Immature natural killer cell (primary cell): ENCODE measurements at places on chromosomes 2 and 18.
A peak's percentile ranks its signal among the peaks of the same experiment; 100 is the strongest.

DNA sequence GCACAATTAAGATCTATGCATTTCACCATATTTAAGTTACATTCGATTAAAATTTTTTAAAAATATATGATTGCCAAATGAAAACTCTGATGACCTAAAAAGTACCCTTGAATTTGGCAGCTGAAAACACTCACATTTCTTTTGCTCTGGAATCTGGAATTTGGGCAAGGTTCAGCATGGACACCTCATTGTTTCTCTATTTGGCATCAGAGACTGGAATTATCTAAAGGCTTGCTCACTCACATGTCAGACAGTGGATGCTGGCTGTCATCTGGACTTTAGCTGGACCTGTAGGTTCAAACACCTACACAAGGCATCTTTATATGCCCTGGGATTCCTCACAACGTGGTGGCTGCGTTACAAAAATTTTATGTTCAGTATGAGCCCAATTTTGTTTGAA is 16.1 kb downstream of the MBOAT2 start:
- DNase-seq: no peak

GRCh38 chr18:3248062-3248657 is 559 bp downstream of the MYL12A start:
- no peak for DNase-seq

- DNase-seq: no peak
Measured at GRCh38 chr2:105399207-105399861, 483 bp upstream of the FHL2 start.

GRCh38 chr2:189204322-189204941 is 24.9 kb upstream of the COL5A2 start:
- DNase-seq: no peak

GRCh38 chr2:74206180-74206688 is 7.8 kb downstream of the MTHFD2 start:
- DNase-seq: peak; percentile 77

DNA sequence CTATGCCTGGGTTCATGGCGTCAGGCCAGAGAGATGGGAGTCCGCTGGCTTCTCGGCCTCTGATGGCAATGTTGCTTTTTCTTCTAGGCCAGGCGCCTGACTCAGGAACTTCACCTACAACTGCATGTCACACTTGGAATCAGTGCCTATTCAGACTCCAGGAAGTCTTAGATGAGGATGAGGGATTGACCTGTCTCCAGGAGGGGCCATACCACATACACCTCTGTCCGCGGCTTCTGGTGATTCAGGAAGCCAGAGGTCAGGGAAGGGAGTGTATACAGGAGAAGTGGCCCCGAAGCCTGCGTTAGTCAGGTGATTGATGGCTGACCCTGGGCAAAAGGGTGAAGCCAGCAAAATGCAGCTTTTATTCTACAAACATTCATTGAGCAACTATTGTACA is 109.1 kb upstream of the RMDN2 start:
- no peak for DNase-seq

GRCh38 chr2:209845666-209846065 is 74.0 kb downstream of the UNC80 start:
- DNase-seq: no peak

- no peak for DNase-seq
Measured at GRCh38 chr18:54607213-54608027, 16.4 kb downstream of the DYNAP start.

DNA sequence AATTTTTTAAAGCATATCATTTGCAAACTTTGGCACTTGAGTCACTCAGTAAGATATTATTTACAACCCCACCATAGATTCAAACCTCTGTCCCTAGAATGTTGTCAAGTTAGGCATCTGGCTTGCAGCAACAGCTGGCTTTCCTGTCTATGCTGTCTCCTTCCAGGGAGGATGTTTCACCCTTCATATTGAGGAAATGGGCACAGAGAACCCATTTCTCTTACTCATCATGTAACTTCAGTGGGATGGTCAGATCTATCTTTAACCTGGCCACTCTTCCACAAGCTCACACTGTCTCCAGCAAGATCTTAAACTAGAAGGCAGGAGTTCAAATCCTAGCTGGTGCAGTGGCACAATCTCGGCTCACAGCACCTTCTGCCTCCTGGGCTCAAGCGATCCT is 15.8 kb downstream of the LCT start:
- no peak for DNase-seq

DNA sequence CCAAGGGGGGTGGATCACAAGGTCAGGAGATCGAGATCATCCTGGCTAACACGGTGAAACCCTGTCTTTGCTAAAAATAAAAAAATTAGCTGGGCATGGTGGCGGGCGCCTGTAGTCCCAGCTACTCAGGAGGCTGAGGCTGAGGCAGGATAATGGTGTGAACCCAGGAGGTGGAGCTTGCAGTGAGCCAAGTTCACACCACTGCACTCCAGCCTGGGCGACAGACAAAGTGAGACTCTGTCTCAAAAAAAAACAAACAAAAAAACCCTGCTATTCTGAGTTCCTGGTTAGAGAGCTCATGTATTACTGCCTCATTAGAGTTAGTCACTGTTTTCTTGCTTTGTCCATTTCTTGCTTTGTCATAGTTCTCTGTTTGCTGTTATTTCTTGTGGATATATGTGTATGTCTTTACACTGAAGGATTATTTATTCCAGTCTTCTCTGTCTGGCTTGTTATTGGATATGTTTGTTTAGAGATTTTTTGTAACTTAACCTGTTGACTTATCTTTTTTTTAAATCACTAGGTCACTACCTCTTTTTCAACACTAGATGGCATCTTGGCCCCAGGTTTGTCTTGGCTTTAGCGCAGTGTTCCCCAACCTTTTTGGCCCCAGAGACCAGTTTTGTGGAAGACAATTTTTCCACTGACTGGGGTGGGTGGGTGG is 17.0 kb downstream of the TTLL4 start:
- no peak for DNase-seq

- DNase-seq: no peak
Measured at GRCh38 chr2:70041663-70042062, 45.6 kb upstream of the PCBP1 start.

DNA sequence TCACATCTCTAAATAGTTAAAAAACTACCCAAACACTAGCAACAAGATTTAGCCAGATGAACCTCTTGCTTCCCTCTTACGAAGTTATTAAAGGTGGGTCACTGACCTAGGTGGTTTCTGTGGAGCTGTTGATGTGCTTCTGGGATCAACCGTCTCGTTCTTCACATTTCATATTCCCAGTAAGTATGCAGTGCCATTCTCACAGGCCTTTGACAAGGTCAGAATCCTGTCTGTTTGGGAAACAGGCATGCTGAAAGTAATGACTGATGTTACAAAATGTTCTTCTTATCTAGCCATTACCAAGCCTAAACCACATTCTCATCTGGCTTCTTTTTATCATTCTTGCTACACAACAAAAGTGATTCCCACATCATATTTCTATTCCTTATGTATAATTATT is 70.3 kb downstream of the WDR7 start:
- no peak for DNase-seq

GRCh38 chr2:75166491-75166890 is 32.8 kb downstream of the TACR1 start:
- no peak for DNase-seq

DNA sequence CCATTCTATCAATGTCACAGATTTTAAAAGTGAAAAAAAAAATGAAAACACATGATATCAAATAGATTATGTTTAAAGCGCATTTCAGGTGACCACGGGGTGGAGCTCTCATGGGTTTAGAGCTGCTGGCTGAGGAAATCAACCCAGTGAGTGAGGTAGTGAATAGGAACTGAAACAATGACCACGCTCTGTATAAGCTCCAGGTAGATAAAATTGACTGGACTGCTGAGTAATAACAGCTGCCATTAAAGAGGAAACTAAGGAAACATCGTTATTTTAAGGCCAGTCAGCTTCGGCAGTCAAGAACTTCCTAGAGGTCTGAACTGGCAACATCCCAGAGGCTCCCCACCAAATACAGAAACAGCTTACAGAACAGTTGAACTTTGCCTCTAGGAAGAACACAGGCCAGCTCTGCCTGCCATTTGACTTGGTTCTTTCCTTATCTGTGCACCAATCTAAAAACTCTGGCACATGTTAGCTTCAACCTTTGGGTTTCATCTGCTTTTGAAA is 185.9 kb downstream of the PDE1A start:
- DNase-seq: no peak

- no peak for DNase-seq
Measured at GRCh38 chr2:31314761-31315160, 80.8 kb downstream of the EHD3 start.

GRCh38 chr2:84613082-84613481 is 96.8 kb downstream of the DNAH6 start:
- DNase-seq: no peak

- DNase-seq: no peak
Measured at GRCh38 chr2:57218206-57218605, 828.4 kb upstream of the VRK2 start.

GRCh38 chr2:1974397-1974796 is 230.1 kb upstream of the PXDN start:
- no peak for DNase-seq

DNA sequence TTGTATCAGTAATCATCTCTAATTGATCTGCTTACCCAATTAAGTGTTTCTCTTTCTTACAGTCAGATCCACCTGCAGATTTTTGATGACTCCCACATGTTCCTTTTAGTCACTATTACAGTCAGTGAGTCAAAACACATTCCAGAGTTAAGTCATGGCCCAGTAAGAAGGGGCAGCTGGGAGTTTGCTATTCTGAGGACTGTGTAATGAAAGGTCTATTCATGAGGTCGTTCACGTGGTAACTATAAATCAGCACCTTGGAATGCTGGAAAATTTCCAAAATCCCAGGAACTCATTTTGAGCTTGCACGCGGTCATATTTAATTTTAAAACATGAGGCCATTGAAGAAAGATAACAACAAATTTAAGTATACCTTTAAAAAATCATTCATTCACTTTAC is 252.5 kb downstream of the XIRP2 start:
- no peak for DNase-seq

DNA sequence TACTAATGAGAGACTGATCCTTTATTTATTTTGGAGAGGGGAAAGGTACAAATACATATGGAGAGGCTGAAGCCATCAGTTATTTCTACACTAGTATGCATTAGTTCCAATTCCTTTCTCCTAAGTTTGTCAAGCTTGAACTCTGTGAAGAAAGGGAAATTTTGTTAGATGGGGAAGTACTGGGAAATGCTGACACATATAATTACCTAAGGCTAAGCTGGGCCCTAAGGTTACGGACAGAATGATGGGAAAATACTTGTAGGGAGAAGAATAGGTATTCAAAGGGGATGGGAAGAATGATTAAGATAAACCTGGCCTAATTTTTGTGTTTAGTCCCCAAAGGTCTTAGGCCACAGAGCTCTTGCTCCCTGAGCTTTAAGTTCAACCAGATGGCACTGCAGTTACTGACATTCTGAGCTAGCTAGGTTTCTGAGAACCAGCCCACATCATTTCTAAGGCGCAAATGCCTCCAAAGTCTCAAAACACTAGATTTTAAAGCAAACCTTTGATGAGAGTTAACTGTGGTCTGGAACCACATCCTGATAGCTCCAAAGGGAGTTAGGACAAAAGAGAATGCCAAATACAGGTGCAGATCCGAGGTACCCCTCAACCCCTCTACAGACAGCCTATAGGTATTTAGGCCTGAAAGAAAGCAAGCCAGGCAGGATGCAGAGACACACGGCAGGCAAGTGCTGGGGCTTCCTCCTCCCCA is 2.7 kb downstream of the TMEM163 start:
- DNase-seq: no peak

GRCh38 chr2:190941571-190941970 is 61.0 kb downstream of the GLS start:
- DNase-seq: no peak

DNA sequence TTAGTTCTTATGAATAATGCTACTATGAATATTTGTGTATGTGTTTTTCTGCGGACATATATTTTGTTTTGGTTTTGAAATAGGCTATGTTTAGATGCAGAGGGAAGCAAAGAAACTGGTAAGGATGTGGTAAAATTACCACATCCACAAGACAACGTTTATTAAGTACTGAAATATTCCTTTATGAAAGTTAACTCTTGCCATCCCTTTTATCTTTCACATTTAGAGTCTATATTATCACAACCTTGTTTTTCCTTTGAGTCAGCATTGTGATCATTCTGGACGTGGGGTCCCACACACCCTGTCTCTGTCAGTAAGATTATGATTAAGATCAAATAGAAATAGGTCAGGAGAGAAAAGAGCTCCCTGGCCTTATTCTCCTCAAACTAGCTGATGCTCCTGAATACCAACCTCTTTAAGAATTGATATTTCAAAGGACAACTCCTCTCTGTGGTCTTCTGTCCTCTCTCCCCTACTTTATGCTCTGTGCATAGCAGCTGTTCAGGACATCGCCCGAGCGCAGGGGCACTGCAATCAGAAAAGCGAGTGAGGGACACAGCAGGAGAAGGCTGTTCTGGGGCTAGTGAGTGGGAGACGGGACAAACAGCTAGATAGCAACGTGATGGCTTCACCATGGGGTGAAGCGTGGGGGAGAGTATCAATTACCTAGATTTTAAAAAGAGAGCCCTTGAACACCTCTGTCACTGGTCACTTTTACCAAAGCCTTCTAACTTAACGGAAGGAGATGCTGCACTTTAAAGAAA is 12.2 kb downstream of the METAP1D start:
- DNase-seq: peak; percentile 14

DNA sequence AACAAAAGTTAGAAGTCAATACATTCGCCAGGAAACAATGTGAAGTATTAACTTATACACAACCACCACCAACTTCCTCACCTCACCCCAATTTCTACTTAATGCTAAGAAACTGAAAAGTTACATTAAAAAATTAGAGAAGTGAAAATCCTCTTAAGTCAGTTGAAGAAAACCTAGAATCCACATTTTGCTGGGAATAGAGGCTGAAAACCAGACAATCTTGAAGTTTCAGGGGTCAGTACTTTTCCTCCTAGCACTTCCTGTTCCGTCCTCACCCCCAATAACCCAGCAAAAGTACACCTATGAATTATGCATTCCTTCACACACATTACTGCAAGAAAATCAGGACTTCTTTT is 6.3 kb downstream of the YES1 start:
- DNase-seq: no peak

DNA sequence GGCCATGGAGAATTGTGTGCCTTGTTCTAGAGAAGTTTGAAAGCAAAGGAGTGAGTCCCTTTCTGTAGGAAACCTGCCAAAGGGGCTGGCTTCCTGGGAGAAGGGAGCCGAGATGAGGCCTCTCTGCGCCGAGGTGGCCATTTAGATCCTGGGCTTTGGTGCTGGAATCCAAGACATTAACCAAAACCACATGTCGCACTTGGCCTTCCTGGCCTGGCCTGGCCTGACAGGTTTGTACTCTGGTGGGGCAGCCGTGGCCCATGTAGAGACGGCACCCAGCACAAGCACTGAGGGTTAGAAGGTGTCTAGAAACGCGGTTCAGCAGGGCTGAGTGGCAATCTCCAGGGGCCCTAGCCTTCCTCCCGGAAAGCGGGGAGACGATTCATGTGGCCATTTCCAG is 7.1 kb downstream of the CNNM3 start:
- no peak for DNase-seq
